ENCODE measurements at places on chromosomes 6 and 20. TPM values are rescaled to one million over a fixed set of nuclear protein-coding genes. Genes with fewer than 3 reads are reported as not detected.
A peak's percentile ranks its signal among the peaks of the same experiment; 100 is the strongest.

GMNN gene
- polyA plus RNA-seq = 33.1 TPM

DNA sequence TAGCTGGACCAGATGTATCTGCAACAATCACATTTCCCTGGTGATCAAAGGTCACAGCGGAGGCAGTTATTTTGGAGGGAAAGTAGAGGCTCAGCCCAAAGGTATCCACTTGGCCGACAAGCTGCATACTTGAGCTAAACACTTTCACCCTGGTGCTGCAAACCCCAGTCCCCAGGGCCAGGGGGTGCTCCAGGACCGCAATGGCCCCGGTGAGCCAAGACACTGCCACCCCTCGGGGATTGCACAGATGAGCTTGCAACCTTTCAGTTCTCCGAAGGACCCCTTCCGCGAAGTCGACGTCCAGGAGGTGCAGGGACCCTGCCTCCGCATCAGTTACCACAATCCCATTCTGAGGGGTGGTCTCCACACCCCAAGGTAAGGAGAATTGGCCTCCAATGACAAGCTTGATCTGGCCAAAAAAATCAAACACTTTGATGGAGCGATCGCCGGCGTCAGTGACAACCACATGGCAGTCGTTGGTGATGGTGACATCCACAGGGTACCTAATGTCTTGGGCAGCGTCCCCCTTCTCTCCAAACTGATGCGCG lies 823 bp downstream of the NHLRC1 start:
- no peak for DNase-seq

DNA sequence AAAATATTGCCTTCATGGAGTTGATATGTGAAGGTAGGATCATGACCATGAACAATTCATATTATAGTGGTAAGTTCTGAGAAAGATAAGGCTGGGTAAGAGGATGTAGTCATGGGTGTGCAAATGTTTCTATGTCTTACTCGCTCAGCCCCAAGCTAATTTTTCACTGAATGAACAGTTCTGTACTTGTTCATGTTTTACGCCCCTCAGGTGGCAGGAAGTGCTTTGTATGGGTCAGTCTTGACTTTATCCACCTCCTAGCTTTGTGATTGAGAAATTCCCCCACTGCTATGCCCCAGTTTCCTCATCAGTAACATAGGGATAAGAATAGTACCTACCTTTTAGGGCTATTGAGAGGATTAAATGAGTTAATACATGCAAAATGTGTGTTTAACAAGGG lies 148.2 kb upstream of the KCNG1 start:
- no peak for DNase-seq

DNA sequence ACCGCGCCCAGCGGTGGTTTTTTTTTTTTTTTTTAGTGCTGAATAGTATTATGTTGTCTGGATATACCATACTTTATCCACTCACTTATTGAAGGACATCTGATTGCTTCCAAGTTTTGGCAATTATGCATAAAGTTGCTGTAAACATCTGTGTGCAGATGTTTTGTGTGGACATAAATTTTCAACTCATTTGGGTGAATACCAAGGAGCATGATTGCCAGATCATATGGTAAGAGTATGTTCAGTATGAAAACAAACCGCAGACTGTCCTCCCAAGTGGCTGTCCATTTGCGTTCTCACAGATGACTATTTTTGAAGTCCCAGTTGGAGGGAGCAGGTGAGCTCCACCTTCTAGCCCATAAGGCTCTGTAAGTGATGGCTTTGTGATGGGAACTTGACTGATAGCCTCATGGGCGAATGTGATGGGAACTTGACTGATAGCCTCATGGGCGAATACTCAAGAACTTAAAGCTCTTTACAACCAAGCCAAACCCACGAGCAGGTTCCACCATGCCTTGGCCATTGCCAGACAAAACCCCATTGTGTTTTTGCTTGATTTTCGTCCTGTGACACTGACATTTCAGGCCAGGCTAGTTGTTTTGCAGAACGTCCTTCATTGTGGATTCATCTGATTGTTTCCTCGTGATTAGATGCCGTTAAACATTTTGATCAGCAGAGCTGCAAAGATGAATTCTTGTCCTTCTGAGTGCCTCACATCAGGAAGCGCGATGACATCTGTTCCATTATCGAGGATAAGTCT lies 51.0 kb downstream of the ZBTB2 start:
- peak; percentile 10 for DNase-seq
